T-helper 2 cell treated with Interferon-gamma antibody and Interleukin-4, amounts not matched to agents 5 μg/mL and 100 μg/mL, for 36 hours (primary cell): ENCODE measurements at places on chromosomes 16 and 17.

- DNase-seq, result no peak
Measured at GRCh38 chr17:34302636-34303035, 16.6 kb upstream of the CCL8 start.

DNA sequence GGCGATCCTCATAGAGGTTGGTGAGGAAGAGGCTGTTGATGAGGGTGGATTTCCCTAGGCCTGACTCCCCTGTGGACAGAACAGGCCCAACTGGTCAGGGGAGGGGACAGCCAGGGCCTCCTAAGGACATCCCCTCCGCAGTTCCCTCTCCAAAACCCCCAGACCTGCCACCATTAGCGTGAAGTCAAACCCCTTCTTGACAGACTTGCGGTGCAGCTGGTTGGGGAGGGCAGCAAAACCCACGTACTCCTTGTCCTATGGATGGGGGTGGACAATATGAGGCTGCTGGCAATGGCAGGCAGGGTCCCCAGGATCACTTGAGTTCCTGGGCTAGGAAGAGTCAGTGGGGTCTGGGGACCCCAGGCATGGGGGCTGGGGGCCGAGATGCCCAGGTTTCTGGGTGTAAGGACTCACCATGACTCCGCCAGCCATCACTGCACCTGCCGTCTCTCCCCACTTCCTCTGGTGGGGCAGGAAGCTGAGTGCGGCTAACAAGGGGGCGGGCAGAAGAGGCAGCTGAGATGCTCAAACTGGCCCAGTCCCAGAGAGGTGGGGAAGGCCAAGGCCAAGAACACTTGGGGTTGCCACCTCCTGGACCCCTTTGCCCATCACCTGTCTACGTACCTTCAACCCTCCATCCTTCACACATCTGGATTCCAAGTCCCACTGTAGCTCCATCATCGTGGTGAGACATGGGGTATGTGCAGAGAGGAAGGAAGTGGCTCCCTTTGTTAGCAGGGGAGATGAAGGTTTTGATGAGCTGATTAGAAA lies at the start of gene SEPTIN1:
SEPTIN1 (minus strand) TSS at position 451 of the 771 bp plus-strand sequence; CDS start at position 432, 19 bp downstream.
- peak; percentile 77 for DNase-seq

DNA sequence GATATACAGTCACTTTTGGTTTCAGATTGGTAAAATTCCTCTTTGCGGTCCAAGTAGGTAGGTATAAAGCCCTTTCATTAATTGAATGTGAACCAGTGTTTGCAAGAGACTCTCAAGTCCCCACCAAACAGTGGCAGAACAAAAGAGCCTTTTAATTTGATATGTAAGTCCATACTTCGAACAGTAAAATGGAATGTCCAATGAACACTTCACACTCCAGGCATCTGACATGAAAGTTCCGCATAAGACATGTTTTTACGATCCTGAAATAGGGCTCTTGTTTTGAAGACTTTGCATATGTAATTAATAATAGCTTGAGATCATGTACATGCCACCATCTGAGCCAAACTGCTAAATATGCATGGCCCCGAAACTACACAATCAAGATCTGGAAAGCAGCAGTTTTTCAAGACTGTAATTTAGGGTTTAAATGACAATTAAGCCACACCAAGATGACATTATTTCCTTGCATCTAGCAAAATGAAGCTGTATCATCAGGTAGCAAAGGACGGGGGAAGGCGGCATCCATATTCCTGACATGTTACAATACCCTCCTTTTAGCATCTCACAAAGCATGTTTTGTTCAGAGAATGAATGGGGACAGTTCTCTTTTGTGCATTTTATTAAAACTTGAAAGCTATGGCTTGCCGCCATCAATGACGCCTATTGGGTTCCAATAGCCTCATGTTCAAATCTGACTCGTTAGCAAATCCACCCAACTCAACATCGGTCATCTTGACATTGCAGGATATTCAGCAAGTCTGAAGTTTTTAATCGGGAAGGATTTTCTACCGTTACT lies 39.4 kb downstream of the LITAF start:
- no peak for DNase-seq

- DNase-seq, result no peak
Measured at GRCh38 chr17:36761203-36761950, 160.0 kb downstream of the MRM1 start.

DNA sequence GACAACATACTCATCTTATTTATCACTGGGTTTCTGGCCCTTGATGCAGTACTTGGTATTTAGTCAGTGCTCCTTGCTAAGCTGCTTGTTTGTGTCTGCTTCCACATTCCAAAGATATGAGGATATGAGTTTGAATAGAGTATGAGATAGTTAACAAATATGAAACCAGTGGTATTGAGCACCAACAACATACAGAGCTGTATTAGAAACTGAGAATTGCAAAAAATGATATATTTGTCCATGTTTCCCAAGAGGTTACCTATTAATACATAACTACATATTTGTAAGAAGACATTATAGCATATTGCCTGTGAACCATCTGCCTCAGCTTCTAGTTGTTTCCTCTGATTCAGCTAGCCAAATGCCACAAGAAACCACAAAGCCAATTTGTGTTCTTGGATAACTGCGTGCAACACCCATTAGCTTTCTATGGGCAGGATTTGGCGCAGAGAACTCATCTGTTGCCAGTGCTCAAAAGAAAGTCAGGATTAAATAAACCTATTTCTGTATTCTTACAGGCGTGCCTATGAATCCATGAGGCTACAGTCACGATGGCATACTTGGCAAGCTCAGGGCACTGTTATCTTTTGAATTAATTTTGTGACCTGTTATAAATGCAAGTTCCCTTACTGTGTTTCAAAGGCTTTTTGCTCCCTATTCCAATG lies 194.4 kb downstream of the MAP2K6 start:
- DNase-seq, result no peak

GRCh38 chr17:53749178-53749577 lies 73.5 kb upstream of the KIF2B start:
- DNase-seq, result no peak

- no peak for DNase-seq
Measured at GRCh38 chr16:1036726-1037393, 35.7 kb upstream of the SSTR5 start.

DNA sequence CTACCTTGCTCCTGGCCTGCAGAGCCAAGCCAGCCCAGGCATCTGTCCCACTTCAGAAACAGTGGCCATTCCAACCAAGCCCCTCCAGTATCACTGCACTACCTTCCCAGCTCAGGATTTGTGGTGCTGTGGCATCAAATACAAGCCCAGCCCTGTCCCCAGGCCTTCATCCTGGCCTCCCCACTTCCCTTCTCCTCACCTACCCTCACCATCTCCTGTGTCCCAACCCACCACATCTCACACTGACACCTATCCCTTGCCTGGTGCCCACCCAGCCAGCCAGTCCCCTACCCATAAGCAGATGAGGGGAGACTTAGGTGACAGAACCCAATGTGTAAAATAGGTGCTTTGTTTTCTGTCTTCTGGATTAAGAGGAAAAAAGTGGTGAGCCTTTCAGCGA lies 66.0 kb upstream of the CDH5 start:
- no peak for DNase-seq

GRCh38 chr16:2751577-2752034 lies 832 bp upstream of the SRRM2 start:
- DNase-seq, result no peak

DNA sequence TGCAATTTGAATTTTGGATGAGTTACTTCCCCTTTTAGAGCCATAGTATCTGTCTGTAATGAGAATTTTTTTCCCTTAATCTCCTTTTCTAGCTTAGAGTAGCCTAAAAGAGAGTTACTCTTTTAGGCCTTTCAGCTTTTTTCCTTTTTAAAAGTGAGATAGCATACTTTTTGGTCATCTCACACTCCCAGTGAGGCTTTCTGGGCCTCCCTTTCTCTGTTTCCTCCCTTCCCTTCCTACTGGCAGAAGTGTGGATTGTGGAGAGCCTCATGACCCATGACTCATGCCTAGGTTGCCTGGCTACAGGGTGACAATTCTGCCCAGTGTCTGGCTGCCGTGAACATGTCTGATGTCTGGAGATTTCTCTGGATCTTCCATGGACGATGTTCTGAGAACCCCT lies 15.2 kb downstream of the KRT23 start:
- DNase-seq, result no peak

DNA sequence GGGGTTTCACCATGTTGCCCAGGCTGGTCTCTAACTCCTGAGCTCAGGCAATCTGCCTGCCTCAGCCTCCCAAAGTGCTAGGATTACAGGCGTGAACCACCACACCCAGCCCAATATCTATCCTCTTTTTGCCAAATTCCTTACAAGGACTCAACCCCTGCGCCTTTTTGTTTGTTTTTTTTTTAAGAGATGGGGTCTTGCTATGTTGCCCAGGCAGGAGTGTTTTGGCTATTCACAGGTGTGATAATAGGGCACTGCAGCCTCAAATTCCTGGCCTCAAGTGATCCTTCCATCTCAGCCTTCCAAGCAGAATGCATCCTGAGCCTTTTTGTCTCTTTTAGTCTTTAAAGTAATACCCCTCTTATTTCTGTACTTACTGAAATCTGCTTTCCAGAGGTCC lies 17.0 kb downstream of the SP2 start:
- DNase-seq, result no peak

- no peak for DNase-seq
Measured at GRCh38 chr17:68539548-68540467, 27.6 kb downstream of the PRKAR1A start.
